ENCODE measurements at places on chromosomes 3 and 15.

DNA sequence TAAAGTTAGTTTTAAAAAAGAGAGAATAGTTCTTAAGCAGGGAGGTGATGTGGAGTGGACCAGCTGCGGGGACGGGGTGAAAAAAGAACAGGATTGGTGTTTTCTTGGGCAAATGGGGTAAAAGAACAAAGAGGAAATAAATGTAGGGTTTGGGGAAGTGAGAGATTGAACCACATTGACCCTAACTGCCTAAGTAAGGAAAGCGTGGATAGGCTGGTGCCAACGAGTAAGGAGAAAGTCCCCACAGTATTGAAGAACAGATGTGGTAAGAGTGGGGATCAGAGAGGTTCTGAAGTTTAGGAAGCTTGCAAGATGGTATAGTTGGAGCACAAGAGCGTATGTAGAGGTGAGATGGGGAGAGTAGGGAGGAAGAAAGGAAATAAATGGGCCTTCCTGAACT lies 17.0 kb downstream of the IREB2 start:
- no peak for DNase-seq

GRCh38 chr3:45552031-45552793 lies 42.3 kb upstream of the LIMD1 start:
- no peak for DNase-seq

DNA sequence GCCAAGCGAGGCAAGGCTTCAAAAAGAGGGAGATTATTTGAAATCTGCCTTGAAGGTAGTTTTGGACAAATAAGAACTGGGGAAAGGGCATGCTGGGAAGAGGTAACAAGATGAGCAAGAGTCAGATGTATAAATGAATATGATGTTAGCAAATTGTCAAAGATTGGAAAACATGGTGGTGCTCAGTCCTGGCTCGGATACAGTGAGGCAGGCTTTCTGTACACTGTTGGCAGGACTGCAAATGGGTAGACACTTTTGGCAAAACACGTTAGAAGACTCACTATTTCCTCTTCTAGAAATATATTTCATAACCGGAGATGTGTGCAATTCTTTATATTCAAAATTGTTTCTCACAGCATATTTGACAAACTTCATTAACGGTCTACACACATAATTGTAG lies 429.9 kb downstream of the IL5RA start:
- DNase-seq = no peak

- no peak for DNase-seq
These were observed 2.0 kb downstream of the LRRC31 start for GRCh38 chr3:169867584-169868210.

GRCh38 chr15:43878446-43878845 lies 51.6 kb downstream of the WDR76 start:
- no peak for DNase-seq

DNA sequence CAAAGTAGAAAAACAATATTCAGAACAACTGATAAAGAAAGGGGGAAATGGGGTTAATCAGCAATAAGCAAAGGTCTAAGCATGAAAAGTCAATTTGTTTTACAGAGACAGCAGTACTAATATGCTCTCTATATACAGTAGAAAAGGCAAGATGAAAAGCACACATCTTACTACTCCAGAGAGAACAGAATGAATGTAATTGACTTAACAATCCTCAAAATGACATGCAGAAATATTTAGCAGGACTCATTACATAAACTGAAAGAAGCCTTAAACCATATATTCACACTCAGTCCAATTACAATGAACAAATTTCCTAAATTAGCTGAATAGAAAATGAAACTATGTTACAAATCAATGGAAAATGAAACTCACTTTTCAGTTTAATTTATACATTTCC lies 319.8 kb downstream of the SUCLG2 start:
- no peak for DNase-seq

DNA sequence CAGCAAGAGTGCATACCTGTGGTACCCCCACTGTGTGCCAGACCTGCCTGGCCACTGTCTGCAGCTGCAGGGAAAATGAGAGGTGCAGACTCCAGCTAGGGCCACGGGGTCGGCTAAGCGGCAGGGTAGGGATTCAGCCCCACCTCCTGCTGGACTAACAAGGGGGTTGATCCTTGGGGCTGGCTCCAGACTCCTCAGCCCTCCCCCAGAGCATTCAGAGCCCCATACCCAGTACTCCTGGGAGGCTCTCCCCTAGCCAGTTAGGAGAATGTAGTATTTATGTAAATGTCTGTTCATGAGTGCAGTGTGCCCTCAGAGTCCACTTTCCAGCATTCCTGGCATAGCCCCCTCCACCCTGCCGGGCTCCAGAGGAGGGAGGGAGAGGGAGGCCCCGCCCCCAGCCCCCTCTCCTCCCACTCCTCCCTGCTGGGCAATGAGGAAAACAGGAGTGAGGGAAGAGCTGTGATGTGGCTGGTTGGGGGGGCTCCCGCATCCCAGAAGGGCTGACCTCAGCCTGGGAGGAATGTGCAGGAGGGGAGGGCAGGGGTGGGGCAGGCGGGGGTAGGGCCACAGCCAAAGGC lies 4.5 kb upstream of the SEMA3B start:
- DNase-seq = no peak

- DNase-seq = no peak
These were observed 513.4 kb downstream of the SHQ1 start for GRCh38 chr3:72334681-72335457.

DNA sequence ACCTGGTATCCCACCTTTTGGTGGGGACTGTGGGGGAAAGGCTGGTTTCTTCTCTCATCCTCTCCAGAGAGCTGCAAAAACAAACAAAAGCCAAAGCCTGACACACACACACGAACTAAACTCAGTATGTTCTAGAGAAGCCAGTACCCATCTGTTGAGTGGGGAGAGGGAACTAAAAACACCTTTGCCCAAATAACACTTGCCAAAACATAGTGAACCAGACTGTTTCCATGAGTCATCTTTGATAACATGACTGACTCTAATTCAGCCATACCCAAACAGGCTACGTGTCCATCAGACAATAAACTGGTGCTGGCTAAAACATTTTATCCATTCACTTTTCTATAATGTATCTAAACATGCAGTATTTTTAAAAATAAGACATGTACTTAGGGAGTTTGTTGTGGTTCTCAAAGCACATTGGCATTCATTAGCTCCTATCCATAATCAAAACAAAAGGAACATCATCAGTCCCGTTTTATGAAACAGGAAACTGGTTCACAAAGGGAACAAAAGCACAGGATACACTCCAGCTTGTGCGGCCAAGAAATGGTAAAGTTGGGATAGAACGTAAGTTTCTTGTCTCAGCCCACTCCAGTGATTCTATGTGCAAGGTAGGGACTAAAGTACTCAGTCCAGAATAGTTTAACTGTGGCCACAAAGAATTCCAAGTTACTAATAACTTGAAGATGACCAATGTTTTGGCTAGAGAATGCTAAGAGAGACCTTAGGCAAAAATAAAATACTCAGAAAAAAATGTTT lies 16.1 kb downstream of the LYSMD2 start:
- DNase-seq = no peak

GRCh38 chr15:86139828-86140227 lies 60.2 kb downstream of the AGBL1 start:
- no peak for DNase-seq

GRCh38 chr3:122232485-122232884 lies 49.0 kb downstream of the CASR start:
- no peak for DNase-seq

DNA sequence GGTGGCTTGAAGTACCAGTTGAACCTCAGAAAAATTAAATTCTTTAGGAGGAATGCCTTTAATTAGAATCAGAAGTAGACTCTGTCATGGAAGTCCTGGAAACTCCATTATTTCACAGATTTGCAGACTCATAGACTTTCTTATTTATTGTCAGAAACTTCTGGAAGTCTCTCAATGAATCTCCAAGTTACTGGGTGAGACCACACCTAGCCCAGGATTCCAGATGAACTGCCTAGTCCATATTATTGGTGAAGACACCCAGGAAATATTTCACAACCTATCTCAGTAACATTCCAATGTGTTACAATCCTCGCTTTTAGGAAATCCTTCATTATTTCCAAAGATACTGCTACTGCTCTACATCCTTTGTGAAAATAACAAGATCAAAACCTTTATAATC lies 6.5 kb upstream of the THBS1 start:
- no peak for DNase-seq

DNA sequence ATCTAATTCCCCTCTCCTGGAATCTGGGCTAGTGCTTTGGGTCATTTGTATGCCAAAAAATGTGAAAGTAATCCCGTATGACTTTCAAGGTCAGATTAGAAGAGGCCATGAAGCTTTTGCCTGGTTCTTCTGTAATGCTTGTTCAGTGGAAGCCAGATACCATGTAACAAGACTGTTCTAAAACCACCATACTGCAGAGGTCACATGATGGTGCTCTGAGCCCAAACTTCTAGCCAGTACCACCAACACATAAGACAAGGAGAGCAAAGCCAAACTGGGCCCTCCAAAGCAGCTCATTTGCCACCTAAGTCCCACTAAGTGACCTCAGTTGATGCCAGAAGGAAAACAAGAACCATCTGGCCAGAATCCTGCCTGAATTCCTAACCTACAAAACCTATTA lies 64.3 kb upstream of the MELTF start:
- no peak for DNase-seq

DNA sequence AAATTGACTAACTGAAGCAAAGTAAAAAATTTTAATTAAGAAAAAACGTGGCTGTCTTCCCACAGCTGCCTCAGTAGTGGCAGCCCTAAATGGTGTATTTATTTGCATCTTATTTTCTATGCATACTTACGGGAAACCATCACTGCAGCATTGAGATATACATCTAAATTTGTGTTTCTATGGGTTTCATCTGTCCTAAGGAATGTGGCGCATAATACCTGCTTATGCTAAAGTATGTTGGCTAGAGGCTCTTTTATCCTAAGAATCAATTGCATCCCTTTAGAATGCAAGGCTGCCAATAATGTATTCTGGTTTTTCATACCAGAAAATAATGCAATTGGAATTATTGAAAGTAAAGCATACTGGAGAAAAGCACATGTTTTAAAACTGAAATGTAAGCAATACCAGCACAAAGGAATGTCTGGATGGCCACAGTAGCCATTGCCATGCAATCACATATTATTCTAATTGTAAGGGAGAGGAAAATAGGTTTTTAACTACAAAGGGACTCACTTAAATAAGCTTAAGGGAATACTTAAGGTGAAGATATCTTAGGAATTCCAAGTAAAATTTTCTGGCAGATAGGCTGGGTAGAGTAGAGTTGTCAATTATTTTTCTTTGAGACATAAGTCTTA lies 834.5 kb upstream of the NECTIN3 start:
- DNase-seq = no peak

DNA sequence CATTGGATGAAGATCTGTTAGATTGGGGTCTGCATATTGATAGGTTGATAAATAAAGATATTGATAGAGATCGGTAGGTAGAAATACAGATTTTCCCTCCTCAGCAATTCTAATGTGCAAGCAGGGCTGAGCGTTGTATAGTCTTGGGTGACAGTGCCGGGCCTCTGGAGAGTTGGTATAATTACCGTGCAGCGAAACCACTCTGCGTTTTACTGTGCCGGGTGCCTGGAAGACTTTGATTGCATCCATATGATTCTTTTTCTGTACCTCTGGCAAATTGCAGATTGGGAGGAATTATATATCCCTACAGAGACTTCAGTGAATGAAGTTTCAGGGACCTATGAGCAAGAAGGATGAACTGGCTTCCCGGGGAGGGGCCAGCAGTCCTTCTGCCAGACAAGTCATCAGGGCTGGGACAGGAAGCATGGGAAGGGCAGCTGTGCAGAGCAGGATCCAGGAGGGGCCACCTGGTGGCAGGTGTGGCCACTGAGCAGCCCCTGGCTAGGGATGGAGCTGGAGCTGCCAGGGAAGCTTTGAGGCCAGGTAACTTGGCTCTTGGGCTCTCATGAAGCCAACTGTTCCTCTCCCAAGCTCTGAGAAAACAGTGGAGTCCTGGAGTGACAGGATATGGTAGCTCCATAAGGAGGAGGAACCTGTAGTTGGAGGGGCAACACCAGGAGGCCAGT lies 132.5 kb downstream of the APBA2 start:
- no peak for DNase-seq

DNA sequence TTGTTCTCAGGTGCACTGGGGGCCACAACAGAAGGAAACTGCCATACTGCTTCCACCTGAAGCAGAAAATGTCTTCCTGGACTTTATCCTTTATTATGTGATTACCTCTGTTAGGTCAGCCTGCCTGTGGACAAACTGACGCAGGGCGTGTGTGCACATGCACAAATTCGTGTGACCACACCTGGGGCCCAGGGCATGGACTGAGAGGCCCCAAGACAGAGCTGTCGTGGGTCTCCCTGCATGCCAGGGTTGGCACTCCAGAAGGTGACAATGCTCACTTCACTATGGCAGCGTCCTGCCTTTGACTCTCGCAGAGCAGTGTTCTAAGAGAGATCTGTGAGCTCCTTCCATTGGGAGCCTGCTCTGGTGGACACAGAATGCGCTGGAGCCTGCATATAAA lies 34.5 kb downstream of the CCDC12 start:
- DNase-seq = no peak

DNA sequence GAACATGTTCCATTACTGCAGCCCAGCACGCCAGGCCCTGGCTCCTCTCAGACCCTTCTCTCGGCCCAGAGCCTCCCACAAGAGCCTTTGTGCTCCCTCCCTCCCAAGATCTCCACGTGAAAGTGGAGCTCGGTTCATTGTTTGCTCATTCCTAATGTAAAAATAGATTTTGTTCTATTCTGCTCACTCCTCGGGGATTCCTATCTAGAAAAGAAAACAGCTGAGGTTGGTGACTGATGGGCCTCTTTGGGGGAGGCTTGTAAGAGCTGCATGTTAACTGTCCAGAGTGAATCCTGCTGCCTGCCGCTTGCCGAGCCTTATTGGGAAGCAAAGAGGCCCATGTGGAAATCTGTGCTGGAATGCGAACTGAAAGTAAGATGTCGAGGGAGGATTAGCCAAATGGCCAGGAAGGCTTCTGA lies 267.1 kb downstream of the LRTM1 start:
- no peak for DNase-seq

DNA sequence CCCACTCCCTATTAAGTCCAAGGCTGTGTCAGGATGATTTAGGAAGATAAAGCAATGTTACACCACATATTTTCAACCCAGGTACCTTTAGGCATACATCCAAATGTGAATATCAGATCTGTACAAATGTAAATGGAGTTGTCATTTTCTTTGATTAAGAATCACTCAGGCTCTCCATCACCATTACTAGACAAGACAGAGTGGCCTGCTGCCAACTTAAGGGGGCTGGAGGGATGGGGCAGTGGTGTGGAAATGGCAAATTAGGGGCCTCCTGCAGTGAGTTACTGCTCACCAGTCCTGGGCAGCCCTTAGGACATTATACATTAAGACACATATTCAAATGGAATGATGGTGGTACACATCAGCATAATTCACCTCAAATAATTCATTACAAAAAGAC lies 211.0 kb downstream of the TNIK start:
- DNase-seq = no peak

DNA sequence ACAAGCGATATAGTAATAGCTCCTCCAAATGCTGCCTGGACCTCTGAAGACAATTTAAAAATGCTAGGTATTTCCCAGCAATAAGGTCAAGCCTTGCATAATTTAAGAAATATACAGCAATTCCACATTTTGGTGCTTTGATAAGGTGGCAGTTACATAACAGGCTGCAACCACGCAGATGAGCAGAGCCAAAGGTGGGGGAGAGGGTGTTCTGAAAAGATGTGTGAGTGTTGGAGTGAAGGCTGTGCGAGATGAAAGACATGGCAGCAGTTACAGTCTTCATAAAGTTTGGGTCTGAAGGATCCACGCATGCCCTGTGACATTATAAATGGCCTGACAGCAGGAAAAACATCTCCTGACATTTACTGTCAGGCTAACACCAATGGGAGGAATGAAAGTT lies 26.1 kb downstream of the CTDSPL start:
- DNase-seq = no peak

- DNase-seq = no peak
These were observed 80.0 kb downstream of the THSD4 start for GRCh38 chr15:71195242-71195641.
